ENCODE measurements at places on chromosomes 12 and 14.

GRCh38 chr12:131027264-131027663 is 73.6 kb downstream of the ADGRD1 start:
- DNase-seq: no peak

DNA sequence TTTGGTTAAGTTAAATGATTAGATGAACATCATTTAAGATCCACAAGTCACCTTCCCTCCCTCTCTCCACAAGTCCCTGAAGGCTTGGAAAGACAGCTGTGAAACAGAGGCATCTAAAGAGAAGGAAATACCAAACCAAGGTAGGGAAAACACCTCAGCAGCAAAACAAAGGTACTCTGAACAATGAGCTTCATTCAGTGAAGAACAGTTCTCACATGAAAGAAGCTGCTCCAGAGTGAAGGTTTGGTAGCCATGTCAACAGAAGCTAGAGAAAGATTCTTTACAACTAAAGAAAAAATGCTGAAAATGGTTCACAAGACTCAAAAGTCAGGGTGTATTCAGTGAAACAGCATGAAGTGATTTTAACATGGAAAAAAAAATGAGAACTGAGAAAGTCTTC is 69.4 kb downstream of the FGD6 start:
- no peak for DNase-seq

- no peak for DNase-seq
Measured at GRCh38 chr14:60339571-60339970, 90.5 kb downstream of the PPM1A start.

DNA sequence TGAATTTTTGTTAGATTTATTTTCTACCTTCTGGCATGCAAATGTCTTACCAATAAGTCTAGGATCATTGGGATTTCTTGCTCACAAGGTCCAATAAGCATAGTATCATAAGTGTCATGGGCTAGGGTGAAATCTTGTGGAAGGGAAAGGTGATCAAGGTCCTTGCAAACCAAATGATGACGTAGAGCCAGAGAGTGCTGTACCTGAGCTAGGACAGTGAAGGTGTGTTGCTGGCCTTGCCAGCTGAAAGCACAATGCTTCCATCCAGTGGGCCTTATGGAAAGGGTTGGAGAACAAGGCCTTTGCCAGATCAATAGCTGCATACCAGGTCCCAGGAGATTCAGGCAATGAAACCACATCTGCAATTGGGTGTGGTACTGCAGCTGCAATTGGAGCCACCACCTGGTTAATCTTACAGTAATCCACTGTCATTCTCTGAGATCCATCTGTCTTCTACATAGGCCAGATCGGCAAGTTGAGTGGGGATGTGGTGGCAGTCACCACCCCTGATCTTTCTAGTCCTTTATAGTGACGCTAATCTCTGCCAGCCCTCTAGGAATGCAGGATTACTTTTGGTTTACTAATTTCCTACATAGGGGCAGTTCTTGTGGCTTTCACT is 208.9 kb upstream of the MYL2 start:
- no peak for DNase-seq

- no peak for DNase-seq
Measured at GRCh38 chr12:124716208-124717130, 147.2 kb downstream of the SCARB1 start.

DNA sequence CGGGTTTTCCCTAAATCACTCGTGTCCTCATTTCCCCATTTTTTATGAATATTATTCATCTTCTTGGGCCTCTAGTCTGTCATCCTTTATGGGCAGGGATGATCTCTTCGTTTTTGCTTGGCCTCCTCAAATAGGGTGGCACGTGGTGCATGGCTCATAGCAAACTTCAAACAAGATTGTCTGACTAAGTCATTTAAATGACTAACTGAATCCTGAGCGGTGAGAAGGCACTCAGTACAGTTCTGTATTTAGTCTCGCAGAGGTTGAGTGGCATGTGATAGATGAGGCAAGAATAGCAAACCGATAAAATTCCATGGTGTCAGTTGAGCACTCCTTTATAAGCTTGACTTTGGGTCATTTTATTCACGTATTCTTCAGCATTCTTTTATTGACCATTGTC is 5.7 kb upstream of the JDP2 start:
- no peak for DNase-seq

DNA sequence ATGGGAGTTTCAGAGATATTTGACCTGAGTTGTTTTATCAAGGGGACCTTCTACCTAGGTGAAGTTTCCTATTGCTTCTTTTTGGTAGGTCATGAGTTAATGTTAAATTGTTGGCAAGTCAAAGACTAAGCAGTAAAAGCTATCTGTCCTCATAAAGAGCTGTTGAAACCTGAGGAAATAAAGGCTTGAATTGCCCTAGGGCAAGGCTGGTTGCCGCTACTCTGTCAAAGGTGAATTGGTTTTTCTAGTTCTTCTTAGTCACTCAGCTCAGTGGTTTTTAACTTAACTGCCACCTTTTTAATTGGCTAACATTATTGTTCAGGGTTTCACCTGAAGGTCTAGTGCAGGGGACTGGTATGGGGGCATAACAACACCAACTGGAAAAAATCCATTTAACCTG is 441.6 kb upstream of the FBXO33 start:
- DNase-seq: no peak

DNA sequence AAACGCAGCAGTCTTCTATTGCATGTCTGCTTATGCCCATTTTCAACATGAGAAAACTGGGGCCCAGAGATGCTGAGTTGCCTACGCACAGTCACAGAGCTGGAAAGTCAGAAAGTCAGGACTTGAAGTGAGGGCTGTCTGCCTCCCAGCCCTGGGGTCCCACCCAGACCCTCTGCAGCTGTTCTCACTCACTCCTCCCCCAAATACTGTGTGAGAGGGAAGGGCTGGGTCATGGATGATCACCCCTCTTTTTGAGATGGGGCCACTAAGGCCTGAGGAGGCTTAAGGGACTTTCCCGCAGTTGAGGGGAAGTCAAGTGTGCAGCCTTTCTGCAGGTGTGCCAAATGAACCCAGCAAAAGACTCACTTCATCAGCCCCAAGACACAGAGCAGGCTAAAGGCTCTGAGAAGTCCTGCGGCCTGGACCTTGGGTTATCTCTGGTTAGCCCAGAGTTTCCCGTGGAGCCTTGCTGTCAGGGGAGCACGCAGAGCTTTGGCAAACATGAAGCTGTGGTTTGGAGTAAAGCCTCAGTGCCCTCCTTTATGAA is 18.7 kb downstream of the DTX1 start:
- no peak for DNase-seq

DNA sequence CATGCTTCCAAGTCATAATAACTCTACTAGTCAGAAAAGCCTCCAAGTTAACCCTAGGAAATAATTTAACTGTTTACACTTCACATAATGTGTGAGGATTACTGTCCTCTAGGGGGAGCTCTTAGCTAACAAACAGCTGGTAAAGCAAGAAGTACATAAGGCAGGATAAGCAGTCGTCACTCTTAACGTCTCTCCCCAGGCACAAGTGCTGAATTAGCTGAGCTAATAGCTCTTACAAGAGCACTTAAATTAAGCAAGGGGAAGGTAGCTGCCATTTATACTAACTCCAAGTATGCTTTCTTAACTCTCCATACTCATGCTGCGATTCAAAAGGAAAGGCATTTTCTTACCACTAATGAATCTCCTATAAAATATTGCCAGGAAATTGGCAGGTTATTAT is 79.3 kb upstream of the TSPAN11 start:
- peak; percentile 44 for DNase-seq

DNA sequence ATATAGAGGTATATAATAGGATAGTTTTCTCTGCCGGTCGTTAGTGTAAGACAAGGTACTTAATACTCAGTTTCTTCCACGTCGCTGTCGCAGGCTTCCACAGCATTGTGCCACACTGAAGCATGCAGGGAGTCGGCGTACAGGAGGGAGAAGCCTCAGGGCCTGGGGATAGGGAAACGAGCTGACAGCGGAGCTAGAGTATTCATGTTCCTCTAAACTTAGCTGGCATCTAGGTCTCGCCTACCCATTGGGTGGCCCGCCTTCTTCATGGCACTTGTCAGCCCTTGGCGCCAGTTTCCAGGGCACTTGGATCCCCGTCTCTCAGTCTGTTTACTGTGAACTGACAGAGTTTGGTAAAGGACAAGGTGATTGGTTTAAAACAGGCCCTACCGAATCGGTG is 73.6 kb downstream of the GNS start:
- no peak for DNase-seq

GRCh38 chr14:61513986-61514830 is 181.1 kb upstream of the HIF1A start:
- no peak for DNase-seq

DNA sequence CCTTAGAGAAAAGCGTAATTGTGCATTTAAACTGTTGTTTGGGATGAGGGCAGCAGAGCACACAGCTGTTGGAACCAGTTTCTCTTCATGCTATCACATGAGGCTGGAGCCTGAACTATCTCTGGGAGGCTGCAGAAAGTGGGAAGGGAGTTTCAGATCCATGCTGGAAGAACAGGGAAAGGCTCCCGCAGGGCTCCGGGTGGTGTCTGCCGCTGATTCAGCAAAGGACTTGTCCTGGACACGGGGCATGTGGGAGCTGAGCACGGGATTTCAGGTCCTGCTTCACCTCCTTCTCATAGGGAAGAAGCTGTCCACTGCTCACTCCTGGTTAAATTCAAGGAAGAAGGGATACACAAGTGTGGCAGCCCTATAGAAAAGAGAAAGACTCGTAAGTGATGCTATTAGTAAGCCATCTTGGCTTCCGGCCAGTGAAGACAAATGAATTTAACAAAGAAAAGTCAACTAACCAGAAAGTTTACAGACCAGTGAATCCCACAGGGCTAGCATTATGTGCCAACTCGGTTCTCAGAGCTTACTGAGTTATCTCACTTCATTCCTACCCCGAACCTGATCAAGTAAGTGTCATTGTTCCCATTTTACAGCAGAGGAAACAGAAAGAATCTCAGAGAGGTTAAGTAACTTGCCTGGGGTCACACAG is 6.7 kb upstream of the FZD10 start:
- DNase-seq: no peak

- no peak for DNase-seq
Measured at GRCh38 chr12:122827258-122827657, 8.0 kb upstream of the HIP1R start.

GRCh38 chr14:83712418-83713129 is 1817.4 kb upstream of the FLRT2 start:
- DNase-seq: no peak

GRCh38 chr12:785706-786105 is 33.3 kb downstream of the WNK1 start:
- no peak for DNase-seq

DNA sequence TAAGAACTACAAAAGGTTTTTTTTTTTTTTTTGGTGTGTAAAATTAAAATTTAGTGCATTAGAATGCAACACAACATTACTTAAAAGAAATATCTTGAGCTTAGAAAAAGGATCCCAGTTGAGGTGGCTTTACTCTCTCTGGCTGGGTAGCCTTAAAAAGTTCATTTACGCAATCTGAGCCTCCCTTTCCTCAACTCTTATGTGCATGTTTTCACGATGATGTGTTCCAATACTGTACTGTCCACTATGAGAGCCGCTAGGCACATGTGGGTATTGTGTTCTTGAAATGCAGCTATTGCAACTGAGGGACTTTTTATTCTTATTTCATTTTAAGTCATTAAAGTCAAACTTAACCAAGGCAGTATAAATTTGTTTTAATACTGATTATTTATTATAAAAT is 460.9 kb upstream of the SYT1 start:
- no peak for DNase-seq

DNA sequence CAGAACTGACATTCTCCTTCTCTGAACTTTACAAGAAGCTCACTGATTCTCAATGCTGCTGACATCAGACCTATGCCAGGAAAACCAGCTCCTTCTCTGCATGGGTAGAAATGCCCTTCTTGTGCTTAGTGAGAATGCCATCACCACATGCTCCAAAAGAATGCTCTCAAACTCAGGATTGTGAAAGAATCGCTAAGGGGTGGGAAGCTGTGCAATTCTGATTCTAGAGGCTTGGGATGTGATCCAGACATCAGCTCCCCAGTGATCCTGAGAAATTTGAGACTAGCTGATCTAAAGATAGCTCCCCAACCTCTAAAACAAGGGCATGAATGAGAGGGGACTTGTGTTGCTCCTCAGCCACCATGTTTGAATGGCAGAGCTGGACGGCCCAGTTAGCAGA is 113.2 kb downstream of the DPF3 start:
- DNase-seq: no peak
